Gastroesophageal sphincter (tissue), 4 donors: ENCODE measurements at places on chromosomes 7 and 10.

DNA sequence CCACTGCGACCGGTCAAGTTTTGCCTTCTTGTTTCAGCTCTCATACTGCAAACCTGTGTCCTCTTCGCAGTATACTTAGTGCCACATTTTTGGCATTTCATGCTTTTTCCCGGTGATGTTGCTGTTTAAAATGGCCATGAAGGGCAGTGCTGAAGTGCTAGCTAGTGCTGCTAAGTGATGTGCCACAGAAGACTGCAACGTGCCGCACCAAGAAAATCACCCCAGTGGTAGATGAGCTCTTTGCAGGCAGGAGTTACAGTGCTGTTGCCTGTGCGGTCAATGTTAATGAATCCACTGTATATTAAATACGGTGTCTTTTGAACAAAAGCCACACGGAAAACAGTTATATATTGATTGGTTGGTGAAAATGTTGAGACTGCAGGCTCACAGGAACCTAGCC lies 120.3 kb downstream of the ANLN start:
- no peak for ATAC-seq

- ATAC-seq: no peak
Observed at GRCh38 chr7:105831824-105832535, 44.4 kb downstream of the ATXN7L1 start.

- no peak for ATAC-seq
Observed at GRCh38 chr7:90236721-90237289, 8.2 kb upstream of the CFAP69 start.

DNA sequence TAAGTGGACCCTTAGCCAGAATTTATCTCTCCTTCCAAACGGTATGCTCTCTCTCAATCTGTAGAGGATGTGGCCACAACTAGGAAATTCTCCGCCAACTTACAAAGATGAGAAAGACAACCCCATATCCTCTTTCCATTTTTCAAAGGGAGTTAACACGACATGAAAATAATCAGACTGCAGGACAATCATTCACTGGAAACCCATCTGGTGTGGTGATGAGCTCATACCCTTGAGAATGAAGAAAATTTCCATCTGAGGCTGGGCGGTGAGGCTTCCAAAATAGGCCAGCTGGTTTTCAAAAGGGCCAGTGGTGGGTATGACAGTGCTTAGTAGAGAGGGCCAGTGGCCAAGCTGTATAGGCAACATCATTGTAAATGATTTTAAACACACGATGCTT lies 369.6 kb downstream of the FRMD4A start:
- ATAC-seq: peak; percentile 29

- no peak for ATAC-seq
Observed at GRCh38 chr10:107767185-107767584, 602.7 kb upstream of the SORCS1 start.

- ATAC-seq: no peak
Observed at GRCh38 chr10:21337171-21337792, 188.2 kb downstream of the SKIDA1 start.

GRCh38 chr7:39249635-39250152 lies 272.0 kb downstream of the POU6F2 start:
- no peak for ATAC-seq

- no peak for ATAC-seq
Observed at GRCh38 chr7:5631752-5632151, 149.7 kb downstream of the RNF216 start.

DNA sequence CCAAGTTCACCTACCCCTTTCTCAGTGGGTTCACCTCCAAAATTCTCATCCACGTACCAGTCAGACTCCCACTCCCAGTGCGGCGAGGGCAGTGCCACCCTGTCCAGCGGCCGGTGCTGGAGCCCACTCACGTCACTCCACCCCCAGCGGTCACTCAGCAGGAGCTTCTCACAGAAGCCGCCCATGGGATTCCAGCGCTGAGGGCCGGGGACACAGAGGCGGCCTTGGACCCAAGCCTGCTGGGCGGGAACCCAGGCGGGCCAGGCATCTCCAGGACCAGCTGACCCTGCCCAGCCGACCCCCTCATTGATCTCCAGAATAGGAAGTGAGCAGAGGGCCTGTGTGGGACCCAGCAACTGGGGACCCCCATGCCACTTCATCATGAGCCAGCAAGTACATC lies 7.2 kb downstream of the TECPR1 start:
- ATAC-seq: no peak

GRCh38 chr7:70353946-70354335 lies 755.7 kb downstream of the AUTS2 start:
- no peak for ATAC-seq

DNA sequence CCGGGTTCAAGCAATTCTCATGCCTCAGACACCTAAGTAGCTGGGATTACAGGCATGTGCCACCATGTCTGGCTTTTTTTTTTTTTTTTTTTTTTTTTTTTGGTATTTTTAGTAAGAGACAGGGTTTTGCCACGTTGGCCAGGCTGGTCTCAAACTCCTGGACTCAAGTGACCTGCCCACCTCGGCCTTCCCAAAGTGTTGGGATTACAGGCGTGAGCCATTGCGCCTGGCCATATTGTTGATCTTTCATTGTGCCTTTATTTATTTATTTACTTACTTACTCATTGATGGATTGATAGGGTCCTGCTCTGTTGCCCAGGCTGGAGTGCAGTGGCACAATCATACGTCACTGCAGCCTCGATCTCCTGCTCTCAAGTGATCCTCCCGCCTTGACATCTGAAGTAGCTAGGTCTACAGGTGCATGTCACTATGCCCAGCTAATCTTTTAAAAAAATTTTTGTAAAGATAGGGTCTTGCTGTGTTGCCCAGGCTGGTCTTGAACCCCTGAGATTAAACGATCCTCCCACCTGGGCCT lies 30.4 kb downstream of the SVIL start:
- ATAC-seq: no peak

DNA sequence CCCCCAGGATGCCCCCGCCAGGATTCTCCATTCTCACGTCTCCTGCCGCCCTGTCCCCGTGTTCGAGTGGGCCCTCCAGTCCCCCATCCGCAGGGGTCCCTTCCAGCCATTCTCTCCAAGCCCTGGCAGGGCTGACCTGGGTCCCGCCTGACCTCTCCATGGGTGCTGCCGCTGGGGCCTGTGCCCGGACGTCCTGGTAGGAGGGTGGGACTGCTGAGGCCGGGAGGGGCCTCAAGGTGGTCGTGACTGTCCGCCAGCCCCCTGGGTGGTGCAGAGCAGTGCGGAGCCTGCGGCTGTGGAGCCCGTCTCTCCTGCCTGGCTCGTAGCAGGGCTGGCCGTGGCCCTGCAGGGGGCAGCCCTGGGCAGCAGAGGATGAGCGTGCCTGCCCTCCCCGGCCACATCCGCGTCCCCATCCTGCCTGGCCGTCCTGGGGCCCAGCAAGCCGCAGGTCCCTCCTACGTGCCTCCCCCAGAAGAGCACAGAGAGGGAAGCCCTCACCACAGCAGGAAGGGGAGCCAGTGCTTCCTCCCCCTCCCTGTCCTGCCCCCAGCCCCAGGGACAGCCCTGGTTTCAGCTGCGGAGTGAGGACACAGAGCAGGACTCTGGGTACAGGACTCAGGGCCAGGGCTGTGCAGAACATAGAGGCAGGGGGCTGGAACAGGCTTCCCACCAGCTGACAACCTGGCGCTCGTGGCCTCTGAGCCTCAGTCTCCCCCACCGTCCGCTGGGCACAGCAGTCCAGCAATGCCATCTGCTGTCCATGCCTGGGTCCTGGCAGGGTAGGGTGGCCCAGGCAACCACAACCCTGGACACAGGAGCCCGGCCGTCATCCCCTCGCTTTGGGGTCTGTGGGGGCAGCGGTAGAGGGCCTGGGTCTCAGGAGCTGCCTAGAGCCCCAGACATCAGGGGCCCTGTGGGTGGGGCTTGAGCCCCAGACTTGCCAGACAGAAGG lies 1.5 kb upstream of the GRIFIN start:
- ATAC-seq: peak; percentile 79

GRCh38 chr7:107874605-107875446 lies 16.2 kb upstream of the DLD start:
- ATAC-seq: peak; percentile 85

DNA sequence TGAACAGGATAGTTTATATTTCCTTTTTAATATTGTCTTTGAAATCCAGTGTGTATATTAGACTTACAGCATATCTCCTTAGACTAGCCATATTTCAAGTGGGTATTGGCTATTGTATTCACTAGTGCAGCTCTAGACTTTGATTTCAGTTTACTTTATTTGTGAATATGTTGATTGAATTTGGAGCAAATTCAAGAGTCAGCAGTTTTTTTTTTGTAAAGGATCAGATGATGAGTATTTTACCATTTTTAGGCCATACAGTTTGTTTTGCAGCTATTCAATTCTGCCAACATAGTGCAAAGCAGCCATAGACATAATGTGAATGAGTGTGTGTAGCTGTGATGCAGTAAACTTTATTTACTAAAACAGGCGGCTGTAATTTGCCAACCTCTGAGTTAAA lies 4.6 kb downstream of the STK31 start:
- no peak for ATAC-seq

GRCh38 chr10:86954681-86955500 lies 2.5 kb downstream of the MMRN2 start:
- ATAC-seq: no peak

DNA sequence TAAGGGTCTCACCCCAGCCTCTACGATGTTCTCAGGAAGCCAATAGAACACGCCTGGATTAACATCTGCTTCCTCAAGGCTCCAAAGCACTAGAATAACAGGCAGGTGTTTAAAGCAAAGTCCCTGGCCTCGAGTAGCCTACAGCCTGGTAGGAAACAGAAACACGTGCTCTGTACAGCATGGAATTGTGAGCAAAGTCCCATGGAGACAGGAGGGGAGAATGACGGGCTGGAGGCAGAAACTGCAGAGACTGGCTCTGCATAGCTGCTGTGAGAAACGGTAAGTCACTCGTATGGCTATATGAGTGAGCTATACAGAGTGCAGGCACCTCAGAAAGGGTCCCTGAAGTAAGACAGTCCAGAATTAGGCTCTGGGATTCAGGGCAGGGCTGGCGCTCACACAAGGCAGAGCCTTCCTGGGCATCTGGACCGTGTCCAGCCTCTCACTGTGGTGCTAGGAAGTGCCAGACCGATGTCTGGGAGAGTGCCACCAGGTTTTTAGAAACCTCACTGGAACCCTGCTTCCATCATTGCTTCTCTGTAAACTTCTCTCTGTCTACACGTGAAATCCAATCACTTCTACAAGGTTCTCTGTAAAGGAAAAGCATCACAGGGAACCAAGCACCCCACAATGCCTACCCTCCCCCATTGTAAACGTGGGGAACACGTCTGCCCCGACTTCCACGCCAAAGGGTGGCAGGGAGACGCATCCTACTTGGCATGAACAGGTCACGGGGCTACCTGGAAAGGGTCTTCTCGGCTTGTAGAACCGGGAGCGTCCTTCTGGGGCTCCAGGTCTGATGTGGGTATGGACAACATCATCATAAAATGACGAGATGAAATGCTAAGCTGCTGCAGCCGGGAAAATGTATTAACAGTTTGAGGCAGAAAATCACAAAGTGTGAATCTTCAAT lies 38.8 kb upstream of the SHH start:
- no peak for ATAC-seq

- ATAC-seq: no peak
Observed at GRCh38 chr10:26046073-26046700, 112.2 kb downstream of the MYO3A start.

- no peak for ATAC-seq
Observed at GRCh38 chr7:1523844-1524243, 6.7 kb upstream of the MAFK start.

GRCh38 chr10:1944487-1944886 lies 207.2 kb upstream of the ADARB2 start:
- ATAC-seq: no peak

GRCh38 chr10:24642921-24643678 lies 80.6 kb downstream of the ARHGAP21 start:
- peak; percentile 62 for ATAC-seq

GRCh38 chr7:55486192-55486590 lies 86.1 kb downstream of the VOPP1 start:
- ATAC-seq: no peak

DNA sequence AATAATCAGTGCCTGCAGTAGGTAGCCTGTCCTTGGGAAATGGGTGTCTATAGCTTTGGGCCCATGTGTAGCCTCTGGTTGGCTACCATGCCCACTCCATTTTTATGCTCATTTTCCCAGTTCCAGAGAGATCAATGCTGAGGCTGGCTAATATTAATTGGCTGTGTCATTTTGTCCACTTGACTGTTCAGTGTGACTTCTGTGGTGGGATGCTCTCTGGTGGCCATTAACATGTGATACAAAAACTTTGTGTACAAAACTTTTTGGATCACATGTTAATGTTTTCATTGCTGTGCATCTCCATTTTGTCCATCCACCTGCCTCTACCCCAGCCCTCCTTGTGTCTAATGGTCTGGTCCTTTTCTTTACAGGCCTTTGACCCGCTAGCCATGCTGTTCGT lies 22.7 kb downstream of the VIM start:
- ATAC-seq: no peak

- ATAC-seq: no peak
Observed at GRCh38 chr7:96495751-96496216, 173.9 kb upstream of the SLC25A13 start.

- ATAC-seq: no peak
Observed at GRCh38 chr10:48247680-48248079, 26.8 kb downstream of the FRMPD2 start.

DNA sequence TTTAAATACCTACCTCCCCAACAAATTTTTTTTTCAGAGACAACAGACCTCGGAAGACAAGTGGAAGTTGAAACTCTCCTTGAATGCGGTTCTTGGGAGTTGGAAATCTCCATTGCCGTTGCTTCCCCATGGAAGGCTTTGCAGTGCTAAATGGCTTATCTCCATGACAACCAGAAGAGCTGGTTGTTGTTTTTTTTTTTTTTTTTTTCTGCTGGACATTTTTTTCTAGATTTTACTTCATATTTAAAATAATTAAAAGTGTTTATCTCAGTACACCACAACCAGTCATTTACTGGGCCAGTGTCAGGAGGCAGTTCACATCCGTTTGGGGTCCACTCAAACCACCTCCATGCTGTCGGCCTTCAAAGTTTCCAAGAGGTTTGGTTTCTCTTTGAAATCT lies 348.5 kb upstream of the PRKCQ start:
- no peak for ATAC-seq

GRCh38 chr7:24611130-24611529 lies 37.9 kb downstream of the PALS2 start:
- ATAC-seq: no peak
